Cerebellar nuclear complex (tissue), 1 donor: ENCODE measurements at places on chromosomes 4 and X.

DNA sequence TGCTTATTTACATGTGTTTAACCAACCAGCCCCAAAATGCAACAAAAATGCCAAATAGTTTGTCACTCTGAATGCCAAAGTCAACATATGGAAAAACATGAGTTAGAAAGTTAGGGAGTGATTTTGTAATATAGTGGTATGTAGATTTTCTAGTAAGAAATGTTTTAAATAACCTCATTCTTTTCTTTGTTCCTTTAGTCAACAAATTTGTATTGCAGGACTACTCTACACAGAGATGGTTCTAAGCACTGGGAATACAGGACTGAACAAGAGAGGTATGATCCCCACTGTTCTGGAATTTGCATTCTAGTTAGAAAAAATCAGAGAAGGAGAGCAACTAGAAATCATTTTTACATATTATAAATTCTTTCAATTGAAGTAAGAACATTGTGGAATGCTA is 218.8 kb upstream of the ANXA10 start:
- no peak for DNase-seq

DNA sequence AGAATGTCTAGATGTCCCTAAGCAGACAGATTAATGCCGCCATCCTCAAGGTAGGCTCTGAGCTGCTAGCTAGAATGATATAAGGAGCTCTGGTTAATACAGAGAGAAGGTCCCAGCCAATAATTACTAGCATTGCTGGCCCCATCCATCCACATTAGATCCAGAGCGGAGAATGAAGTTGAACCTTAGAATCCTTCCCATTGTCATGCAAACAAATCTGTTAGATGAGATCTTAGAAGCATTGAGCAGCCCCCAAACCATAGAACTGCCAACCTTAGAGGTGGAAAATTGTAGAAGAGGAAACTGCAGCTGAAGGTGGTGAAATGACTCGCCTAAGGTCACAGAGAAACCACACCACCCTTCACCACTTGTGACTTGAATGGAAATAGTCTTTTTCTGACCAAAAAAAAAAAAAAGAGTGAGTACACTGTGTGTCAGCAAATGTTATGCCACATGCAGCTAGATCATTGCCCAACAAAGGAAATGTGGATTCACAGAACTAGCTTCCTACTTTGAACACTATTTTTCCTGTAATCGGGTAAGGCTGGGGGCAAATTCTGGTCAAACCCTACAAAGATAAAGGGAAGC is 162.1 kb downstream of the SMIM20 start:
- DNase-seq = no peak

DNA sequence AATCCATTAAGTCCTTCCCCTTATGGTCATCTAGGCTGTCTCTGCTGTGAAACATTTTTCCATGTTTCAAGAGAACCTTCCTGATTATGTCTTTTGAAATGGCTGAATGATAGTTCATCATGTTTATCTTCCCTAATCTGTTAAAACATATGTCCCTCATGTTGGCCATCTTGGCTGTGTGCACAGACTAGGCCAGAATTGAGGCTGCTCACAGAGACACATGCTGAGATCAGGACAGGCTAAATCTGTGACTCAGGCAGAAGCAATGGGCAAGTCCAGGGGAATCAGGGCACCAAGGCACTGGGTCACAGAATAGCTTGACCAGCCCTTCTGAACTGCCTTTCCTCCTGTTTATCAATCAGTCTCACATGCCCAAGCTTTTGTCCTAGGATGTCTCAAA is 78.3 kb downstream of the FHDC1 start:
- peak; percentile 24 for DNase-seq

- DNase-seq = no peak
Observed at GRCh38 chr4:63894161-63894560, 515.1 kb downstream of the TECRL start.

DNA sequence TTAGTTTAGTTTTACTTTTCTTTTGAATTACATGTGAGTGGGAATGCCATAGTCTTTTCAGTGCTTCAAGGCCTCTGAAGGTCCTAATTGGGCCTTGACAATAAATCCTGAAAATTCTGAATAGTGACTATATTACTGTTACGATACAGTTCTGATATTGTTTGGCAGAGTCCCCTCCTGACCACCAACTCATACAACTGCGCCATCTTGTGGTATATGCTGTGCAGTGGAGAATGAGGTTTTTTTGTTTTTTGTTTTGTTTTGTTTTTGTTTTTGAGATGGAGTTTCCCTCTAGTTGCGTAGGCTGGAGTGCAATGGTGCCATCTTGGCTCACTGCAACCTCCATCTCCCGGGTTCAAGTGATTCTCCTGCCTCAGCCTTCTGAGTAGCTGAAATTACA is 56.6 kb upstream of the CHRDL1 start:
- no peak for DNase-seq

DNA sequence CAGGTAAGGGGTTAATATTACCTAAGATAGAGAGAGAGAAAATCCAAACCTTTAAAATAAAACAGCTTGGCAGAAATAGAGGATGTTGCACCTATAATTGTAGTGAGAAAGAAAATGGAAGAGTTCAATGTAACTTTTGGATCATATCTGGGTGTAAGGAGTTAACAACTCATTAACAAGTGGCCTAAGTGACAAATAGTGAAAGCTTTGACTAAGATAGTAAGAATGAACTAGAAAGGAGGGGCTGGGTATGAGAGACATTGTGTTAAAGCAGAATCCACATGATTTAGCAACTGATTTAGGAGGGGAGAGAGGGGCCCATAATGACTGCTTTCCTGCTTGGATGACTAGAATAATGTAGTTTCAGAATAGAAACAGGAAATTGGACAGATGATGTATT is 761.0 kb downstream of the IL1RAPL1 start:
- DNase-seq = no peak

DNA sequence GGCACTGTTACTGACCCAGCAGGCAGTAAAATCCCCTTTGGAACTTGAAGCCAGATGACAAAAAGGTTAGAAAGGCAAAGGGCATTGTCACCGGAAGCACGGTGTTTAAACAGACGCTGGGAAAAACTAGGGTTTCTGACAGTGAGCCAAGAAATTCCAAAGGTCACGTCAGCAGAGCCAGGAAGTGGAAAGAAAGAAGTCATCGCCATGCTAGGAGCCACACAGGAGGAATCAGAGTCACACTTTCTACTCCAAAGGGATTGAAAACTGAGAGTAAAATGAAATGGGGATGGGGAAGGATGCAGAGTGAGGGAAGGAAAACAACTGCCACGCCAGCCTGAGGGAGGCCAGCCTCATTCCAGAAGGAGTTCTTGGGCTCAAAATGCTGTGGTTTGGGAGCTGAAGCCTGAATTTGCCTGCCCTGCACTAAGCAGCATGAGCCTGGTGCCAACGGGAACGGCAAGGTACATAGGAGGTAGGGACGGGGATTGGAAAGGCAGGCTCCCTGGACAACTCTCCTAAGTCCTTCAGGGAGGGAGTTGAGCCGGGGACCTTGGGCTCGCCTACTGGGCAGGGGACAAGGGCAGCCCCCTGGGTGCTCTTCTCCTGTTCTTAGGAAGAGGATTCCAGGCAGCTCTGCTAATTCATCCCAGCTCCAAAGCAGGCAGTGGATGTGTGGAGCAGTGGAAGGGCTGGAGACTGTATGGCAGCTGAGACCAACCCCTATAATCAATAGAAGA is 66.8 kb downstream of the SOWAHB start:
- no peak for DNase-seq

DNA sequence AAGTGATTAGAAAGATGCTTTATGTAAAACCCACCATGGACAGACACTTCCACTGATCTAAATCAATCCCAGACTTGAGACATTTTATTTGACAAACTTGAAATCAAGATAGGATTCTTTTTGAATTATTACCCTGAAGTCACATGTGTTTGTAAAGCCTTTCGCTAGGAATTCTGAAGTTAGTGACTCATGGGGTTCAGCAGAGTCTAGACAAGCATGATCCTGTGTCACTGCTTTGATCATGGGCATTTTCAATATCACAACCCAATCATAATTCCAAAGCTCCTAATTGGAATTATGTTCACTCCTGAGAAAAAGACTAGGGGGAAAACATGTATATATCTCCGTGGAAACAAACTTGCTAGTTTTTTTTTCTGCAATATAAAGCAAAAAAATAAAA is 67.5 kb upstream of the BMP3 start:
- DNase-seq = no peak

DNA sequence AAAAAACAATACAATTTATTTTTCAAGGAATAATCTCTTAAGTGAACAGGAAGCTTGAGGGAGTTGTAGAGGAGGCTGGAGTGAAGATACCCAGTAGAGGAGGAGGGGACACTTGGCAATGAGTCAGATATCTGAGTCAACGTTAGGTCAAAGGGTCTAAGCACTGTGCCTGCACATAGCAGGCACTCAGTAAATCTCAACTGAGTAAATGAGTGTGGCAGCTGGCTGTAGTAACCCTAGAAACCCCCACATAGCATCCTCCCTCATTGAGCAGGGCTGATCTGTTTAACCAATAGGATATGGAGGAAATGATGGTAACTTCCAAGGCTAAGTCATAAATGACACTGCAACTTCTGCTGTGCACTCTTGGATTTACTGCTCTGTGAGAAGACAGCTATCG is 186.0 kb upstream of the FAM241A start:
- DNase-seq = no peak

- DNase-seq = no peak
Observed at GRCh38 chr4:71240094-71240493, 98.7 kb upstream of the SLC4A4 start.

DNA sequence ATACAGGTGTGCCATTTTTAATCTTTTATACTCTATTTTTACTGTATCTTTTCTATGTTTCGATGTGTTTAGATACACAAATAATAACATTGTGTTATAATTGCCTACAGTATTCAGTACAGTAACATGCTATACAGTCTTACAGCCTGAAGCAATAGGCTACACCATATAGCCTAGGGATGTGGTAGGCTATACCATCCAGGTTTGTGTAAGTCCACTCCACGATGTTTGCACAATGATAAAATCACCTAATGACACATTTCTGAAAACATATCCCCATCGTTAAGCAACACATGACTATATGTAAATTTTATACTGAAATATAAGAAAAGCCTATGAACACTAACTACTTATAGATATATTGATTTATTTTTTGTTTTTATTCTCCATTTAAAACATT is 48.9 kb upstream of the EXOC1L start:
- no peak for DNase-seq

- DNase-seq = no peak
Observed at GRCh38 chrX:39551762-39552161, 546.0 kb downstream of the BCOR start.

DNA sequence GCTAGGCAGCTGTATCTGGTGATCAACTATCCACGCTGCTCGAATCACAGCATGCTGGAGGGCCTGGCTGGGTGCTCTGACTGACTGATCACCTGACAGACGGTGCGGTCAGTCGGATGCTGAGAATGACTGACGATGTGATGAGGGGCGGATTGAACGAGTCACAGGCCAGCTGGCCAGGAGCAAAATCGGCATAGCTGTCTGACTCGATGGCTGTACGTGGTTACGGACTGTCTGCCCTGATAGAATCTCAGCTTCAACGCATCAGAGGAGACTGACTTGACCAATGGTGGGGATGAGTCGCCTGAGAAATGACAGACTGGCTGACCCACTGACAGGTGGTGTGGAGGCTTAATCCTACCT is 1.0 kb upstream of the SUV39H1 start:
- DNase-seq = no peak

DNA sequence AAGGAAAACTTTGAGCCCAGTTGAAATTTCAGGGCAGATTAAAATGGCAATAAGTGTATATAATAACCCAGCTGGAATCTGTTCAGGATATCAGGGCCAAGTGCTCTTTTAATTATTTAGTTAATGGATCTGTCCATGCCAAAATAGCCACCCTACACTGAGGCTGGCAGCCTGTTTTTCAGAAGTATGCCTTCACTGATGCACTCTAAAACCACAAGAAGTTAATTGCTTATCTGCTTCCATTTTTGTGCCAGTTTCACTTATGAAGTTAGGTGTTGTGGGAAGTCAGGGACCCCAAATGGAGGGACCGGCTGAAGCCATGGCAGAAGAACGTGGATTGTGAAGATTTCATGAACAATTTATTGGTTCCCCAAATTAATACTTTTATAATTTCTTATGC is 960.3 kb downstream of the C4orf33 start:
- no peak for DNase-seq

DNA sequence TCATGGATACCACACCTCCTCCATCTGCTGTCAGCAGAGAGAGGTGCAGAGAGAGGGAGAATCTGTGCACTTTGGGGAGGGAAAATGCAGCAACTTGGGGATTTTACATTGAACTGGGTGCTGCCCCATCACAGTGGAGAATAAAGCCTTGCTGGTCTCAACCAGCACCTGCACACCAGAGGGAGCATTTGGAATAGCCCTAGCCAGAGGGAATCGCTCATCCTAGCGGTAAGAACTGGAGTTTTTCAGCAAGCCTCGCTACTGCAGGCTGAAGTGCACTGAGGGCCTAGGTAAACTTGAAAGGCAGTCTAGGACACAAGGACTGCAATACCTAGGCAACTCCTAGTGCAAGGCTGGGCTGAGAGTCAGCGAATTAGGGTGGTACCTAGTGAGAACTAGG is 148.7 kb downstream of the KDR start:
- DNase-seq = no peak

DNA sequence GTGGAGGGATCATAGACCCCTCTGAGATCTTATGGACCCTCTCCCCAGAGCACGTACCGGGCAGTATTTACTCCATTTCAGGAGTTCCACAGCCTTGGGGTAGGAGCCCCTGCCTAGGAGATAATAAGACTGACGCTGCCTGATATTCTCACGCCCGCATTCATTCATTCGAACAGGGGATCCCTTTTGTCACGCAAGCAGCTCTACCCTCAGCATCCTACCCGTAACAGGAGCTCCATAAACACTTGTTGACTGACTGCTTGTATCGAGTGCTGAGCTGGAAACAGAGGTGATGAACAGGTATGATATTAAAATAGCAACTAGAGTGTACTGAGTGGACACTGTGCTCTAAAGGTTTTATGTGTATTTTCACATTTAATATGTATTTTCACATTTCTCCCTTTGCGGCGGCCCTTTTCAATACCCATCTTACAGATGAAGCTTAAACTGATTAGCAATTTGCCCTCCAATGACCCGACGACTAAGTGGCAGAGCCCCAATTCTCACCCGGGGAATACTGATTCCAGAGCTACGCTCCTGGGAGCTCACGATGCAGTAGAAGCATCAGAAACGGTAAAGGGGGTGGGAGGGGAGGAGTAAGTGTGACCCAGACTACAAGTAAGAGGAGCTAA is 888 bp downstream of the RAB28 start:
- no peak for DNase-seq

GRCh38 chrX:69324851-69325250 is 159.6 kb upstream of the PJA1 start:
- no peak for DNase-seq

- no peak for DNase-seq
Observed at GRCh38 chr4:46506876-46507275, 116.9 kb upstream of the GABRA2 start.

DNA sequence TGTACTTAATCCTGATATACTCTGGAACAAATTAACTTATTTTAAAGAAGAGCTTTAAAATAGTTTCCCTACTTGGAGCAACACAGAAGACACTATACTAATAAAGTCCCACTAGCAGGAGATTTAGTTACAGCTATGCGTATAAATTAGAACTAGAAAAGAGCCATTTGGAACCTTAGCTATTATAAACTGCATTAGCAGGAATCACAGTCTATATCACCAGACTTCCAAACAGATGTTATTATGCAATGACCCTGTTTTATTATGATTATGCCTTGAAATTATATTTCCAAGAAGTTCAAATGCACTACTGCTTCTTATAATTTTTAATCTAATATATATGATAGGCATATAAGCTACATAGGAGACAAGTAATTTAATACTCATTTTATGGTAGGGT is 95.5 kb upstream of the WDR44 start:
- DNase-seq = no peak

GRCh38 chr4:21790438-21791029 is 158.0 kb downstream of the KCNIP4 start:
- DNase-seq = peak; percentile 30

GRCh38 chr4:184196730-184197385 is 20.8 kb downstream of the ENPP6 start:
- no peak for DNase-seq
